Left colon (tissue), 2 donors: ENCODE measurements at places on chromosomes 5 and 9. TPM values are rescaled to one million over a fixed set of nuclear protein-coding genes. Genes with fewer than 3 reads are reported as not detected.

The ENHO gene
- total RNA-seq = 0.89 TPM

The LHX3 gene
- not detected for total RNA-seq

The PCDHGA5 gene
- 0.70 TPM for total RNA-seq

The OLFML2A gene
- 3.3 TPM for total RNA-seq

The COL27A1 gene
- 3.7 TPM for total RNA-seq

The PCDHGB5 gene
- total RNA-seq = 3.4 TPM

The LVRN gene
- 2.8 TPM for total RNA-seq

The DRD1 gene
- 0.17 TPM for total RNA-seq

The CTNND2 gene
- 0.95 TPM for total RNA-seq

The PRRC1 gene
- 77.7 TPM for total RNA-seq

The LCN2 gene
- total RNA-seq = 12.3 TPM

The MCTP1 gene
- 7.0 TPM for total RNA-seq

The RNF130 gene
- total RNA-seq = 39.7 TPM

The KCNIP1 gene
- not detected for total RNA-seq

The DBH gene
- total RNA-seq = not detected

The ELAVL2 gene
- 1.3 TPM for total RNA-seq

The DTWD2 gene
- total RNA-seq = 12.4 TPM

The LCNL1 gene
- not detected for total RNA-seq

The TRIM7 gene
- 5.8 TPM for total RNA-seq

The PCDHGC4 gene
- total RNA-seq = 0.92 TPM

The CCDC192 gene
- not detected for total RNA-seq

The CDH9 gene
- not detected for total RNA-seq

The SV2C gene
- total RNA-seq = 0.24 TPM

The GOLM1 gene
- 324 TPM for total RNA-seq

The TTLL11 gene
- total RNA-seq = 5.9 TPM

The MAP1B gene
- 17.1 TPM for total RNA-seq

The DMRT3 gene
- not detected for total RNA-seq

The CSNK1A1 gene
- 202 TPM for total RNA-seq
